Type B pancreatic cell (in vitro differentiated cells): ENCODE measurements at places on chromosomes 1 and 21. TPM values are rescaled to one million over a fixed set of nuclear protein-coding genes. Genes with fewer than 3 reads are reported as not detected.
A peak's percentile ranks its signal among the peaks of the same experiment; 100 is the strongest.

The HPDL gene
- total RNA-seq: 8.0 and 8.6 TPM in 2 replicates

DNA sequence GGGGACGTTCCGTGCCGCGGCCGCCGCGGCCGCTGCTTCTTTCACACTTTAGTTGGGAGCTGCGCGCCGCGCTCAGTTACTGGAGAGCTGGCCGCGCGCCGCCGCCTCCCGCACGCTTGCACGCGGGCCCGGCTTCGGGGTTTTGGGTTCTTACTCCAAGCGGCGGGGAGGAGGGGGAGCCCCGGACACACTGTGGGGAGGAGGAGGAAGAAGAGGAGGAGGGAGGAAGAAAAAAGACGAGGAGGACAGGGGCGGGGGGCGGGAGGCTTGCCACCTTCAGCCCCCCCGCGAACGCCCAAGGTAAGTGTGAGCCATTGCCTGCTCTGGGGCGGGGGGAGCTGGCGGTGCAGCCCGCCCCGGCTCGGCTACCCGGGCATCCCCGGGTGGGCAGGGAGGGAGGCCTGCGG is 243 bp downstream of the C1orf21 start:
- H3K27ac ChIP-seq: peak overlapping the region; percentile 61

DNA sequence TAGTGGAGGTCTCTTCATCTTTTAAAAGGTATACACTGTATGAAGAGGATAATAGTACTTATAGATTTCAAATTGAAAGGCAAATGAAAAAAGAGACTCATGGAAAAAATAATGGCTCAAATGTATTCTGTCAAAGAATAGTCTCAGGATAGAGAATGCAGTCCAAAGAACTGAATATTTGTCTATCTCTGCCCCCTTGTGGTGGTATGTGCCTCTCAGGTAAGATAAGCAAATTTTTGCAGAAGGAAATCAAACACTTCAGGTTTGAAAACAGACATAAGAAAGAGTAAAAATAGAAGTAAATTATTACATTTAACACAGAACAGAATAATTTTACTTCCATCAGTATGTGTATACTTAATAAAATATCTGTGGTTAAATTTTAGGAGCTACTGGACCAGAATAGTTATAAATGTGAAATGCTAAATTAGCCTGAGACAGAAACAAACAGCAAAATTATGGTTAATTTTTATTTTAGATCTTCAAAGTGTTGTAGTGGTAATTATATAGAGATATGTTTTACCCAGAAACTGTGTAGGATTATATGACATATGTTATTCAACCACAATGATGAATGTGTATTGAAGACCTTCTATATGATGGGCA is 164.4 kb upstream of the PALMD start:
- no peak overlapping the region for H3K4me3 ChIP-seq
- H3K4me1 ChIP-seq: no peaks in the 10 kb centered on the region
- no peaks in the 10 kb centered on the region for H3K36me3 ChIP-seq
- H3K27me3 ChIP-seq: no peaks in the 10 kb centered on the region

DNA sequence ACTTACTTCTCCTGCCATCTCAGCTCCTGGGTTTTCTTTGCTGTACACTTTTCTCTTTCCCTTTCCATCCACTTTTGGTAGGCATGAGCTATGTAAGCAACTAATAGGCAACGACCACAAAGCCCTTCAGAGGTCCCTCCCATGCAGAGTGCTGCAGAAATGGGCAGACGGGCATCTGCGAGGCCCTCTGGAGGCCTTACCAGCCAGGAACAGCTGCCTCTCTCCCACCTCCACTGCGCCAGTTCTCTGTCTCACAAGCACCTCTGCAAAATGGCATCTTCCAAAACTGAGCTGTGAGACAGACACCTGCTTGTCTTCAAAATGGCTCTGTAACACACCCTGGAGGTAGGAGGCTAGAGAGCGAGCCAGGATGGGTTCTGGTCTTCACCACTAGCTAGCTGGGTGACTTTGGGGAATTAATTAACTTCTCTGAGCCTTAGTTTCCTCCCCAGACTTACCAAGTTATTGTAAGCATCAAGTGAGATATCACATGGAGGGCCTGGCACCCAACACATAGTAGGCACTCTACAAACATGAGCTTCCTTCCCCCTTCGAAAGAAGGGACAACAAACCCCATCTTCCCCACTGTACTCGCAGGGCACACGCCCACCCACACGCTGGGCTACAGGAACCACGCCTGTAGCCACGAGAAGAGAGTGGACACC is 62.0 kb downstream of the BCAR3 start:
- peaks cover 68% of the 10 kb centered on the region for H3K4me1 ChIP-seq
- no peaks in the 10 kb centered on the region for H3K27me3 ChIP-seq
- H3K4me3 ChIP-seq: peak overlapping the region; percentile 24
- DNase-seq: no peak
- peaks cover 16% of the 10 kb centered on the region for H3K36me3 ChIP-seq
- peak overlapping the region; percentile 57 for H3K27ac ChIP-seq

The NBPF20 gene
- total RNA-seq: 2.0 and 4.3 TPM in 2 replicates

The PARK7 gene
- total RNA-seq: 206 and 279 TPM in 2 replicates

The OR14K1 gene
- not detected in 2 replicates for total RNA-seq

DNA sequence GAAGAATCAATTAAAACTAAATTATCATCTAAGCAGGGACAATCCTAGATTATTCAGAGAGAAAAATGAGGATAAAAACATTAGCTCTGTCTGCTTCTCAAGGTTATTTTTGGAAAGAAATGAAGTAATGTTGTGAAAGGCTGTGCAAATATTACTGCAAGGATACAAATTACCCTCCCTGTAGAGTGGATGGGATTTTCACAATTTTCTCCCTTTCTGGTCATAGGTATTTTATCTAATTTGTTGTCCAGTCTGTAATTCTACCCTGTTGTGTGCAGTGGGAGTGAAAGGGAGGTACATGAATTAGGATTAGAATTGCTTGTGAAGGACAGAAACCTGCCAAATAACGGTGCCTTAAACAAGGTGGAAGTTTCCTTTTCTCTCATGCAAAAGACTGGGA is 54.7 kb downstream of the MAP3K7CL start:
- peaks cover 11% of the 10 kb centered on the region for H3K4me1 ChIP-seq
- H3K27ac ChIP-seq: no peak overlapping the region
- no peak for DNase-seq
- H3K4me3 ChIP-seq: no peak overlapping the region

The CD5L gene
- total RNA-seq: not detected in 2 replicates

The LMX1A gene
- total RNA-seq: 13.5 and 34.4 TPM in 2 replicates

GRCh38 chr1:125119024-125119441 is 3934.3 kb downstream of the SRGAP2C start:
- H3K4me3 ChIP-seq: no peak overlapping the region
- no peaks in the 10 kb centered on the region for H3K4me1 ChIP-seq
- DNase-seq: peak; percentile 58
- H3K36me3 ChIP-seq: no peaks in the 10 kb centered on the region

GRCh38 chr1:100433563-100433962 is 81.3 kb downstream of the CDC14A start:
- no peak for DNase-seq
- peaks cover 21% of the 10 kb centered on the region for H3K4me1 ChIP-seq
- peak overlapping the region; percentile 29 for H3K27ac ChIP-seq

DNA sequence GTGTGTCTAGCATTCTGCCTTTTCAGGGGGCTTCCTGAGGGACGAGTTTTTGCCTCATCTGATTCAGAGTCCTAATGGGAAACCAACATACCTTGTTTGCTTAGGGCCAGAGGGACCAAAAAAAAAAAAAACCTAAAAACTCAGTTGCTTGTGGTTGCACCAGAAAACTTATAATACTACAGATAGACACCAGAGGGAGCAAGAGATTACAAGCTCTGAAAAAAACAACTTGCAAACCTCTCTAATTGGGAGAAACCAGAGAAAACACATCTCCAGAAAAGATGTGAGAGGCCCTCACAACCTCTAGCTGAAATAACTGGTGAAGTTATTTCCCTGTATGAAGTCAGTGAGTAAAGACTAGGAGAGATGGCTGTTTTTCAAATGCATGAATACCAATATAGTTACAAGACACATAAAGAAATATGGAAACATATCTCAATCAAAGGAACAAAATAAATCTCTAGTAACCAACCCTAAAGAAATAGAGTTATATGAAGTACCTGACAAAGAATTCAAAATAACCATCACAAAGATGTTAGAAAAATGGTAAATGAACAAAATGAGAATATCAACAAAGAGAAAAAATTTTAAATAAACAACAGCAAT is 233.7 kb upstream of the NFIA start:
- peaks cover 4% of the 10 kb centered on the region for H3K36me3 ChIP-seq
- DNase-seq: no peak
- H3K4me3 ChIP-seq: no peak overlapping the region
- peak overlapping the region; percentile 44 for H3K27ac ChIP-seq
- no peaks in the 10 kb centered on the region for H3K27me3 ChIP-seq
- H3K4me1 ChIP-seq: peaks cover 15% of the 10 kb centered on the region

The ARHGEF10L gene
- 36.0 and 48.0 TPM in 2 replicates for total RNA-seq

- H3K36me3 ChIP-seq: peaks cover 9% of the 10 kb centered on the region
- H3K27me3 ChIP-seq: no peaks in the 10 kb centered on the region
- H3K27ac ChIP-seq: no peak overlapping the region
- no peak for DNase-seq
- H3K4me3 ChIP-seq: no peak overlapping the region
Observed at GRCh38 chr1:219427403-219427802, 185.5 kb downstream of the ZC3H11B start.

The ZDHHC18 gene
- total RNA-seq: 29.7 and 40.7 TPM in 2 replicates

GRCh38 chr1:178537382-178538090 is 24.6 kb downstream of the TEX35 start:
- no peaks in the 10 kb centered on the region for H3K27me3 ChIP-seq
- no peaks in the 10 kb centered on the region for H3K36me3 ChIP-seq
- DNase-seq: no peak
- peaks cover 18% of the 10 kb centered on the region for H3K4me1 ChIP-seq
- peak overlapping the region; percentile 80 for H3K27ac ChIP-seq

DNA sequence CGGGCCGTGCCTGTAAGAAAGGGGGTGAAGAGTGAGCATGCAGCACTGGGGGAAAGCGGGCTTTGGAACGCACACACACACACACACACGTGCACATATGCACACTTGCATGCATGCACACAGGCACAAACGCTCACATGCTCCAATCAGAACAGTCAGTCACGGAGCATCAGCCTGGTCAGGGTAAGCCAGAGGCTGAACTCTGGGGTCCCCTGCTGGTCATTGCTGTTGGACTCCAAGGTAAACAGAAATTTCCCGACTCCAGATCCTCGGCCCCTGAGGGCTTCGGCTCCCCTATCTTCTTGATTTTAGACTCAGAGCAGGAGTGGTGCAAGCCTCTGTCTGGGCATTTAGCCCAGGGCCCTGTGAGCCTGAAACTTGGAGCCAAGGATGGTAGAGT is 54.2 kb downstream of the SYT2 start:
- peaks cover 24% of the 10 kb centered on the region for H3K4me1 ChIP-seq
- DNase-seq: no peak
- H3K27ac ChIP-seq: no peak overlapping the region

The LDLRAD1 gene
- 1.3 and 1.5 TPM in 2 replicates for total RNA-seq

DNA sequence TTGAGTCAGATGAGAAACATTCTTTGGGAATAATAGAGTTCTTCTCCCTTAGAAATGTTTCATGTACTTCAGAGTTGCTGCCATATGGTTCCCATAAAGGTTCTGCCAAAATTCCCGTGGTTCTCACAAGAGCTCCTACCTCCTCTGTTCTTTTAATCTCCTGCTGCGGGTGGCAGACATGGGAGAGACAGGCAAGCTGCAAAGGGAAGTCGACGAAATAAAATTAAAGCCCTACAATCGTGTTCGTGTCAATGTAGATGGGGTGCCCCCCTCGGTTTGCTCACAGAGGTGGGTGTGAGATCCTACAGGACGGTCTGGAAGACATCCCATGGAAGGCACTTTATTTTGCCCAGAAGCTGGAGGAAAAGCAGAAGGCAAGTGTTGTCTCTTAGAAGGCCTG is 276.0 kb downstream of the RWDD3 start:
- H3K4me1 ChIP-seq: peaks cover 5% of the 10 kb centered on the region
- no peak for DNase-seq
- no peak overlapping the region for H3K4me3 ChIP-seq
- peaks cover 5% of the 10 kb centered on the region for H3K27me3 ChIP-seq
- no peak overlapping the region for H3K27ac ChIP-seq
